ENCODE measurements at places on chromosomes 1 and 21. TPM values are rescaled to one million over a fixed set of nuclear protein-coding genes. Genes with fewer than 3 reads are reported as not detected.

Gene NEGR1
- 0.17 TPM for total RNA-seq

Gene MECR
- total RNA-seq, result 35.4 TPM

Gene SMG7
- 31.8 TPM for total RNA-seq

Gene DNAJC28
- 2.0 TPM for total RNA-seq

Gene ATP6V1G3
- total RNA-seq, result not detected

Gene ASAP3
- 11.8 TPM for total RNA-seq

Gene AGT
- not detected for total RNA-seq

Gene TOR1AIP2
- 117 TPM for total RNA-seq

Data from mammary epithelial cell (primary cell).